ENCODE measurements at places on chromosomes 5 and 9. TPM values are rescaled to one million over a fixed set of nuclear protein-coding genes. Genes with fewer than 3 reads are reported as not detected.

Gene NAA35
- 26.0 TPM for total RNA-seq

Gene FOXD4L6
- 0.13 TPM for total RNA-seq

Gene TXNDC8
- not detected for total RNA-seq

Gene ATP10B
- total RNA-seq = 12.4 TPM

DNA sequence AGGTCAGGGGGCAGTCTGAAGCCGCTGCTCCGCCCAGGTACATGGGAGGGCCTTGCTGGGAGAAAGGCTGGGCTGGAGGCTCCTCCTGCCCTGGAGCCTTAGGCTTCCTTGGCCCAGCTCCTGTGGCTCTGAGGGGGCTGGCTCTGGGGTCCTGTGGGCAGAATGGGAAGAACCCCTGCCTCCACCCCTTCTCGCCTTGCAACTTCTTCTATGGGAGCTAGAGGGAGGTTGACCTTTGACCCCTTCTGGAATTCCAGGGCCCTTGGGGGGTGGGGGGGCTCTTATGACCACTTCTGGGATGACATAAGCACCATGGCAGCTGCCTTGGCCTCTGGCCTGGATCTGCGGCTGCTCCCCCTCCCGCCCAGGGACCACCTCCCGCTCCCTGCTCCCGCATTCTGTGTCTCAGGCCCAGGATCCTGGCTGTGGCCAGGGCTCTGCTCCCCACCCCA is 32.2 kb downstream of the IER5L start:
- no peak for DNase-seq

DNA sequence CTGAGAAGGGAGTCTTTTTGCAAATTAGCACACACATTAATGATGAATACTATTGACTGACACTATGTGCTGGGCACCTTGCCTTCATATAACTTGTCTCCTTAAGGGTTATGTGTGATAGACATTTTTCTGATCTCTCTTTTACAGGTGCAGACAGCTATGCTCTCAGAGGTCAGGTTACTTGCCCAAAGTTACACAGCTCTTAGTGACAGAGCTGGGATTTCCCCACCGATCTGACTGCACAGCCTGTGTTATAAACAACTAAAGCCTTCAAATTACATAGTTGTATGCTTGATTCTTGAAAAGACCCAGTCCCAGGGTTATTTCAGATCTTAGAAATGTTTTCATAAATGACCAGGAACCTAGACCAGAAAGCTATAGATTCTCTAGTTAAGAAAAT is 462.7 kb downstream of the EBF1 start:
- no peak for DNase-seq

GRCh38 chr5:80010754-80011392 is 19.8 kb upstream of the MTX3 start:
- no peak for DNase-seq

DNA sequence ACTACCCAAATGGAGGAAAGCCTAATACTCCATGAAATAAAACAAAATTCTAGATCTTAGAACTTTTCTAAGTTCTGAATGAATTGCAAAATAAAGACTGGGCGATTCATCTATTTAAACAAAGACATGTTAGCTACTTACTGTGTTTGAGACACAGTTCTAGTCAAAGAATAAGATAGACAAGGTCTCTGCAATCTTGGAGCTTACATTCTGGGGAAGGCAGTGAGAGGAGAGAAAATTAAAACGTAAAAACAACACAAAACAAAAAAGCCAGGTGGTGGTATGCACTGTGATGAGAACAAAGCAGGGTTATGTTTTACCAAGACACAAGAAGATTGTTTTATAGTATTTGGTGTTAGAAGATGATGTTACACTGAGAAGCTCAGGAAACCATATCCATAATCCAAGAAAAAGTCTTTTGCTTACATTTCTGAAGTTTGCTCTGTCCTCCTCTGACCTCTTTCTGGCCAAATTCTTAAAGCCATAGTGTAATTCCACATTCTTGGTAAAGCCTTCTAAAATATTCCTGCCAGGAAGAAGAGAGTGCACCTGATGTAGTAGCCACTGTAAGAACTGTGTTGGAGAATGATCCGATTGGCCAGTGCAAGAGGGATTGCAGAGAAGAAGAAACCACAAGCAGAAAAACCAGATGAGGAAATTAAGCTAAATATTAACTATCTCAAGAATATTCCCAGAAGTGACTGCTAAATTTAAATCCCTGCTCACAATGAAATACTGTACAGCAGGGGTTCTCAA is 218.4 kb downstream of the PCSK1 start:
- no peak for DNase-seq

GRCh38 chr5:26805076-26805475 is 233.3 kb downstream of the CDH9 start:
- DNase-seq = no peak

GRCh38 chr5:129748913-129749880 is 1.3 kb downstream of the MINAR2 start:
- DNase-seq = no peak

DNA sequence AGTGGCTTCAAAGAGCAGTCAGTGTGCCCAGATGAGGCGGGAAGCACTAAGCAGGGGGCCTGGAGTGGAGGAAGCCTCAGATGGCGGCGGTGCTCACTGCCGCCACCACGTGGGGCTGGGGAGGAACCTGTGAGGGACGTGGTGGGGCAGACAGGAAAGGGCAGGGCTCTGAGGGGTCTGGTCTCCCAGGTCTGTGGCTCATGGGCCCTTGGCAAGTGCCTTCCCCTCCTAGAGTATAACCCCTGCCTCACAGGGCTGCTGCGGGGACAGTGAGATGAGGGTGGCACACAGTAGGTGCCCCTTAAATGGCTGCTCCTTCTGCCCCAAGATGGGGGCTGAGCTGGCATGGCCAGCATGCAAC is 26.6 kb downstream of the NR5A1 start:
- DNase-seq = peak; percentile 10

- DNase-seq = no peak
Observed at GRCh38 chr9:110220809-110221208, 12.8 kb upstream of the C9orf152 start.

- no peak for DNase-seq
Observed at GRCh38 chr5:181140766-181141165, 6.6 kb upstream of the OR2V2 start.

GRCh38 chr9:71858812-71859211 is 52.2 kb downstream of the ABHD17B start:
- DNase-seq = peak; percentile 38
